ENCODE measurements at places on chromosomes 12 and 14. TPM values are rescaled to one million over a fixed set of nuclear protein-coding genes. Genes with fewer than 3 reads are reported as not detected.

TAS2R42 gene
- total RNA-seq, result not detected

DNA sequence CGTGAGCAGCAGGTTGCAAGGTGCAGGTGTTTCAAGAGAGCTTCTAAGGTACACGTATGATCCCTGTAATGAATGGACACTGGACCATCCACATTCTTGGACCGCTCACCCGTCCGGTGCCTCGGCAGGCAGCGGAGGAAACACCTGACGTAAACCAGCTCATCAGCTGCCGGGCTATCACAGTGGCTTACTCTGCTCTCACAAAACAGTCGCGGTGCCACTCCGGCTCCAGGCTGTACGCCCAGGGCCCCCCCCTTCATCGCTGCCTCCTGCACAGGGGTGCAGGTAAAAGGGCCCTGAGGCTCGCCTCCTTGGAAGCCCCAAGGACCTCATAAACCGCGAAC lies 436 bp downstream of the VPS33A start:
- peak overlapping the region; percentile 95 for H3K27ac ChIP-seq
- no peaks in the 10 kb centered on the region for H3K27me3 ChIP-seq
- peaks cover 14% of the 10 kb centered on the region for H3K4me1 ChIP-seq

DNA sequence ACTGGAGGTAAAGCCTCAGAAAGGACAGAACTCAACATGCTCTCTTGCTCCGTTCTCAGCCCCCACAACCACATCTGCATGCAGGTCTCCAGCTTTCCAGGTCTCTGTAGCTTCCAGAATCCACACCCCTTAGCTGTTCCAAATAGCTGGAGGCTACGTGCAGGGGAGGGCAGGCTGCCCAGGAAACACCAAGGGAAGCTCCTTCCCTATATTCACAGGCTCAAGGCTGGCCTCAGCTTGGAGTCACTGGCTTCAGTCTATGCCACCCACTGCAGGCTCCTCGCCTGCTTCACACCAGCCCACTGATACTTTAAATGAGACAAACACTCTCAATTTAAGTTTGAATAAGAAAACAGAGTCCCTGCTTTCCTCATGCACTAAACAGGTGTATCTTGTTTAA lies 73.3 kb downstream of the ASCL4 start:
- H3K27ac ChIP-seq, result no peak overlapping the region
- H3K4me1 ChIP-seq, result no peaks in the 10 kb centered on the region
- no peak for DNase-seq
- H3K4me3 ChIP-seq, result no peak overlapping the region
- H3K27me3 ChIP-seq, result peaks cover 42% of the 10 kb centered on the region

DNA sequence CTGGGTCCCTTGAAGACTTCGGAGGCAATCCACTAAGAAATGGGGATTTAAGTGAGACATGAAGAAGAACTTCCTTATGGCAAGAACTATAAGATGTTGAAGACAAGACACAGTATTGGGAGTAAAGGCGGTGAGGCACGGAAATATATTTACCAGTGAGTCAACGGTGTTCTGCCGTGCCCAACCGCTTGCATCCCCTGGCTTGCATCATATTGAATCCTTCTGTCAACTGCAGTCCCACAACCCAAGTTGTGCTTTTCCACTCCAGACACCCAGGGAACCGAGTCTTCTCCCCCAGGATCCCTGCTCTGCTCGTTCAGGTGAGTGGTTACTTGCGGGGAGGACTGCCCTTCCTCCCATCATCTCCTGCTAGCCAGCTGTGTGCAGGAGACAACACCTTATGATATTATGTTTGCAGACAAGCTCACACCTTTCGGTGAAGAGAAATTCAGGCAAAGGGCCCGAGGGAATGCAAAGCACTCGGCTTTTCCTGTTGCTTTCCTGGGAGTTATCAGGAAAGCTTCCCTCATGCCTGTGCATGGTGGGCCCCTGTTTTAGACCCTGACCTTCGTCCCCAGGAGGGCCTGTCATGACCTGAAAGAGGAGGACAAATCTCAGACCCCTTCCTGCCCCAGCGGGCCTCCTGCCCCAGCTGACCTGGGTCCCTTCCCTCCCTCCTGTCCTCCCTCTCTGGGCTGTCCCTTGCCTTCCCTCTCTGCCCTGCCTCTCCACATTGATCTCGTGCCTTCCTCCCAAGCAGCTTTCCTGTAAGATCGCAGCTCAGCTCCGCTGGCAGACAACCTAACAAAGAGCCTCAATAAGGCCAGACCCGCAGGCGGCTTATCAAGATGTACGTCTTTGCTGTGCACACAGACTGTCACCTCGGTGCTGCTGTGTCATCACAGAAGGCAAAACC lies 4.3 kb upstream of the LRTM2 start:
- H3K27me3 ChIP-seq, result peaks cover 21% of the 10 kb centered on the region
- H3K4me3 ChIP-seq, result no peak overlapping the region
- no peak overlapping the region for H3K27ac ChIP-seq
- H3K4me1 ChIP-seq, result no peaks in the 10 kb centered on the region

GRCh38 chr12:12718381-12718759 lies 1.2 kb downstream of the CDKN1B start:
- H3K4me1 ChIP-seq, result peaks cover 73% of the 10 kb centered on the region
- peak overlapping the region; percentile 72 for H3K4me3 ChIP-seq

GRCh38 chr14:44736326-44736725 lies 225.4 kb downstream of the KLHL28 start:
- no peaks in the 10 kb centered on the region for H3K4me1 ChIP-seq
- H3K27ac ChIP-seq, result no peak overlapping the region
- no peak overlapping the region for H3K4me3 ChIP-seq
- no peaks in the 10 kb centered on the region for H3K36me3 ChIP-seq
- no peaks in the 10 kb centered on the region for H3K27me3 ChIP-seq

LIN7A gene
- 3.9 TPM for total RNA-seq
